ENCODE measurements at places on chromosomes 3 and 15. TPM values are rescaled to one million over a fixed set of nuclear protein-coding genes. Genes with fewer than 3 reads are reported as not detected.

Gene TIGIT
- 80.2 TPM for total RNA-seq

Gene GPR176
- total RNA-seq: 0.41 TPM

Gene CNTN4
- total RNA-seq: 0.62 TPM

Gene GUCA1C
- total RNA-seq: not detected

Gene ST8SIA2
- total RNA-seq: not detected

Gene FYTTD1
- 37.5 TPM for total RNA-seq

Gene HESX1
- 0.72 TPM for total RNA-seq

Gene CPNE4
- total RNA-seq: 0.17 TPM

Gene IL20RB
- total RNA-seq: 1.7 TPM

Gene SLC6A20
- total RNA-seq: not detected

Gene UBA7
- 93.5 TPM for total RNA-seq

Gene FOXP1
- total RNA-seq: 124 TPM

Gene CMTM8
- 9.0 TPM for total RNA-seq

Gene ZNF662
- total RNA-seq: 5.0 TPM

Gene LCMT2
- total RNA-seq: 7.8 TPM

Gene CFAP44
- total RNA-seq: 3.4 TPM

Measured in activated T-cell treated with anti-CD3 and anti-CD28 coated beads, Interleukin-2, amount 50 U/mL, for 72 hours (primary cell).